GM18507 (cell line): ENCODE measurements at places on chromosomes 2 and 18.

GRCh38 chr2:33145459-33145858 is 198.7 kb downstream of the LTBP1 start:
- no peak for DNase-seq

DNA sequence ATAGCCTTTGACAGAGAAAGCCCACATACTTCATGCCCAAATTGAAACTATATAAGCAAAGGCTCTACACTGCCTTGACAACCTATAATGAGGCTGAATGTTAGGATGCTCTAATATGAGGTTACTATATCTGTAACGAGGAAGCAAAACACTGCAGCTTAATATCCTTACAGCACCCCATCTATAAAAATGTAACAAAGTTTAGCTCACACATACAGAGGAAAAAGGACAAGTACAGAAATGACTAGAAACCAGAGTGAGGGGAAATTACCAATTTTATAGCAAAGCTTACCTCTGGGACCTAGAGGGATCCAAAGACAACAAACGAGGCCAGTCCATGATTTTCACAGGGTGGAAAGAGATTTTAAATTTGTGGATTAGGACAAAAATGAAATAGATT is 138.5 kb downstream of the COL4A4 start:
- no peak for DNase-seq

DNA sequence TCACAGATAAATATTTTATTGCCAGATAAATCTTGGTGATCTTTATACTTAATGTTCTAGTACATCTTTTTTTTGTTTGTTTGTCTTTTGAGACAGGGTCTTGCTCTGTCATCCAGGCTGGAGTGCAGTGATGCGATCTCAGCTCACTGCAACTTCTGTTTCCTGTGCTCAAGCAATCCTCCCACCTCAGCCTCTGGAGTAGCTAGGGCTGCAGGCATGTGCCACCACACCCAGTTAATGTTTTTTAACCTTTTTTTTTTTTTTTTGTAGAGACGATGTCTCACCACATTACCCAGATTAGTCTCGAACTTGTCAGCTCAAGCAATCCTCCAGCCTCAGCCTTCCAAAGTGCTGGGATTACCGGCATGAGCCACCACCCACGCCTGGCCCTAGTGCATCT is 9.1 kb upstream of the C1GALT1C1L start:
- DNase-seq = no peak

DNA sequence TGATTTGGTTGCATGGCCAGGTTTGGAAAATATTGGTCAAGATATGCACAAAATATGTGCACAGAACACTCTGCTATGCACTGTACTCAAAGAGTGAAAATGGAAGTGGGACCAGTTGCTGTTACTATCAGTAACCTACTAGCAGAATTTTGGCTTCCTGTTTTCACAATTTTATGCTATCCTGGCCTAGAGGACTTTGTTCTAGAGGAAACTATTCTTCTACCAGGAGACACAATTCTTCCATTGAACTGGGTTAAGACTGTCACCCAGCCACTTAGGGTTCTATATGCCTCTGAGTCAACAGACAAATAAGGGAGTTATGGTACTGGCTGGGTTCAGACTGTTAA is 431.4 kb upstream of the DCC start:
- no peak for DNase-seq

DNA sequence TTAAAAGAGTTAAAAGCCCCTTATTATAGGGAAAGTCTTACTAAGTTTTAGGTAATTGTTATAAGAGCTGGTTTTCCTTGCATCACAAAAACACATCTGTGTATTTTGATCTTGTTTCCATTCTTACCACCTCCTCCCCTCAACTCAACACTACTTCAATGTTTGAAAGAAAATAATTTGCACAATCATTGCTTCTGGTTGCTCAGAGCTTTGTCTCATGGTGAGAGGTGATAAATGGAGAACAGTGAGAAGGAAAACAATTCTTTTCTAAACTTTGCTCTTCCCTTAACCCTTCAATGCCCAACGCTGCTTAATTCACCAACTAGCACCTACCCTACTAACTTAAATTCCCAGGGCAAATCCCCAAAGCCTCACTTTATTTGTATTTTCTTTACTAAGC is 268.1 kb upstream of the LINC00305 start:
- no peak for DNase-seq

- DNase-seq = no peak
These were observed 97.1 kb upstream of the CELF4 start for GRCh38 chr18:37662546-37663339.

GRCh38 chr18:49174478-49174877 is 223.7 kb upstream of the SMAD7 start:
- DNase-seq = no peak

DNA sequence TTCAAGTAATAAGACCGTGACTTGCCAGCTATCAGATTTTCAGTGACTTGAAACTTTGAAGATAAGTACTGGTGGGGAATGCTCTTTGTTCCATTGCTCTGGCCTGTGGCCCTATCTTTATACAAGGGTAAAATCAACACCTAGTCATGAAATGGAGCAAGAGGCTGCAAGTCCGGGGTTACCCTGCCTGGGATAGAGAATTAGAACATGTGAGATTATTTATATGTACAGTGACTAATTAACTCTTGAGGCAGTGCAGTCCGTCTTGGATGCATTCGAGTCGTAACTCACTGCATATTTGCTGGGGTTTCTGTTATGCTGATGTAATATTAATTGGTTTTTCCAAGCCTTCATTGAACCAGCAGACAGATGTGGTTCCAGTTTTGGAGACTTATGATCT is 105.8 kb upstream of the LYPD6 start:
- no peak for DNase-seq

- DNase-seq = no peak
These were observed 3.7 kb upstream of the ODC1 start for GRCh38 chr2:10451819-10452218.

DNA sequence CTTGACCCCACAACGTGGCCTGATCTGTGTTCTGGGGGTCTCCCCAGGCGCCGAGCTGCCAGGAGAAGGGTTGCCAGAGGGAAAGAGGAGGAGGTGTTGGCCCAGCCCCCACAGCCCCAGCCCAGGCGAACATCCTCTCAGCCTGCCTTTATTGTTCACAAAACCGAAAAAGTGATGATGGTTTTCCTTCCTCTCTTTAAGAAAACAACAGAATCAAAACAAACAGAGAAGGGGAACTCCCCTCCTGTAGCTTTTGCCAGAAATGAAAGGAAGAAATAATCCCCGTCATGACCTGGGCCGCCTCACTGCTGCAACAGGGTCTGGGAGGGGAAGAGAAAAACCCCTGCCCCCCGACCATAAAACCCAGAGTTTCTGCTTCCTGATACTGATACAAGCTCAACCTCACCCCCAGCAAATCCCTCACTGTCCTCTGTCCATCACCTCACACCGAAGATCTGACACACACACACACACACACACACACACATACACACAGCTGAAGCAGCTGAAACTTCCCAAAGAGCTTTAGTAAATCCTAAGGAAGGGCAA is 52.0 kb downstream of the ZFP36L2 start:
- peak; percentile 64 for DNase-seq

DNA sequence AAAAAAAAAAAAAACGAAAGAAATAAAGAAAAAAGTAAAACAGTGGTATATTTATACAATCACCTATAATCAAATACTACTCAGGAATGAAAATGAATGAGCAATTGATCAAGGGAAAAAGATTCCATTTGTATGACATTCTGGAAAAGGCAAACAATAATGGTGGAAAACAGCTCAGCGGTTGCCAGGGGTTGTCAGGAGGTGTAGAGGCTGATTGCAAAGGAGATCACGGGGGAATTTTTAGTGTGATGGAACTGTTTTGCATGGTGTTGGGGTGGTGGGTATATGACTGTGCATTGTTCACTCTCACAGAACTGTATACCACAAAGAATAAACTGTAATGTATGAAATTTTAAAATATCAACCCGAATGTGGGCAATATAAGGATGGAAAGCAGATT is 45.5 kb upstream of the INPP4A start:
- DNase-seq = no peak
